ENCODE measurements at places on chromosomes 6 and 20. TPM values are rescaled to one million over a fixed set of nuclear protein-coding genes. Genes with fewer than 3 reads are reported as not detected.

- peak; percentile 24 for DNase-seq
Observed at GRCh38 chr6:32968867-32969684, 682 bp downstream of the BRD2 start.

DNA sequence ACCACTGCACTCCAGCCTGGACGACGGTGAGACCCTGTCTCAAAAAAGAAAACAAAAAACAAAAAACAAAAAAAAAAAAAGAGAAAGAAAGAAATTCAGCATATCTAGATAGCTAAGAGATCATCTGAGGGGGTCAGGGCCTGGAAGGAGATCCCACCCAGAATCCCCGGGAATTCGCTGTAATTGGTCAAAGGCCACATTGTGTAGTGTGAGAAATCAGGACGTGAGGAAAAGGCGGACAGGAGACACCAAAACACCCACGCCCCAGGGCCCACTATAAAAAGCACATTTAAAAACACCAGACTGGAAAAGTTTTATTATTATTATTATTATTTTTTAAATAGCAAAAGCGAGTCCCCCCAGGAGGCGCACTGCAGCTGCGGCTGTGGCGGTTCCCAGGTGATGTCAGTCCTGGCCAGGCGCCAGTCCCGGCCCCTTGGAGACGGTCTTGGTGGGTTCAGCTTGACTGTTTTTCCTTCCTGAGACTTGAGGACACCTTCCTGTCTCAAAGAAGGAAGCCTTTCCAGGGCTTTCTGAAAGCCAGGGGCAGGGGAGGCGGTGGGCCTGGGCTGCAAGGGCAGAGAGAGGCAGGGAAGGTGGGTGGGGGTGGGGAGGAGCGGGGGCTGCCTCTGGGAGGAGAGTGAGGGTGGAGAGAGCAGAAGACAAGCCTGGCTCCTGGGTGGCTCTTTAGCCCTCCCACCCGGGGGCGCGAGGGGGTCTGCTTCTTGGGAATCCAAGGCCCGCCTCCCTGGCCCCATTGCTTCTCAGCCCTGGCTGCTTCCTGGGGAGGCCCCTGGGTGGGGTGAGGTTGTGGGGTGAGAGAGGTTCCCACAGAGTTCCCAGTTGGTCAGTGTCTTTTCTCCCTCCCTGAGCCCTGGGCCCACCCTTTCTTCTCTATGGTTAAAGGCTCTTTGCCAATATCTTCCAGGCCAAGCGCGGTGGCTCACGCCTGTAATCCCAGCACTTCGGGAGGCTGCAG lies 14.5 kb downstream of the TCF15 start:
- DNase-seq = peak; percentile 53

- DNase-seq = no peak
Observed at GRCh38 chr6:12383448-12383847, 93.3 kb downstream of the EDN1 start.

DNA sequence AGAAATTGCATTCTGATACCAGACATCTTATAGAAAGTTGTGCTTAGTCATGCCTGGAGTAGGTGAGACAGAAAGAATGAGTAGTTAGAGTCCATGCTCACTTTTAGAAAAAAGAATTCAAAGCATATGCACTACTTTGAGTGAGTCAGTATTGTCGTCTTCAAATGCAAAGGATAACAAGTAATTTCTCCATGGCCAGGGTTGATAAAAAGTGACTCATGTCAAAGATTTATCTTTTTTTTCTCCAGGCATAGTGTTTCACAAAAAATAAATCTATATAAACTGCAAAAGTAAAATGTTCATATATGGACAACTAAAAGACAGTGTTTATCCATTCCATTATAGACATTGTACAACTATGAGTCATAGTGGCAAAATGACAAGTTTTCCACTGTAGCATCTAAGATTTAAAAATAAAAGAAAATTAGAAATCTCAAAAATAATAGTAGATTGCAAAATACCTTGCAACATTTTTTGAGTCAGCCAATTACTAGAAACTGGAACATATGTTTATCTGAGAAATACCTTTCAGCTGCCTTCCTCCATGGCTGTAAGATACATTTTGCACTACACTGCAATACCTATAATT lies 329.6 kb downstream of the GRIK2 start:
- DNase-seq = no peak

SCRT2 gene
- not detected for total RNA-seq

PEX3 gene
- total RNA-seq = 13.4 TPM

TRIM31 gene
- not detected for total RNA-seq

All from dermis microvascular lymphatic vessel endothelial cell (primary cell).